ENCODE measurements at places on chromosomes 6 and 20.

- no peak for DNase-seq
Observed at GRCh38 chr20:3911956-3912355, 22.8 kb downstream of the PANK2 start.

DNA sequence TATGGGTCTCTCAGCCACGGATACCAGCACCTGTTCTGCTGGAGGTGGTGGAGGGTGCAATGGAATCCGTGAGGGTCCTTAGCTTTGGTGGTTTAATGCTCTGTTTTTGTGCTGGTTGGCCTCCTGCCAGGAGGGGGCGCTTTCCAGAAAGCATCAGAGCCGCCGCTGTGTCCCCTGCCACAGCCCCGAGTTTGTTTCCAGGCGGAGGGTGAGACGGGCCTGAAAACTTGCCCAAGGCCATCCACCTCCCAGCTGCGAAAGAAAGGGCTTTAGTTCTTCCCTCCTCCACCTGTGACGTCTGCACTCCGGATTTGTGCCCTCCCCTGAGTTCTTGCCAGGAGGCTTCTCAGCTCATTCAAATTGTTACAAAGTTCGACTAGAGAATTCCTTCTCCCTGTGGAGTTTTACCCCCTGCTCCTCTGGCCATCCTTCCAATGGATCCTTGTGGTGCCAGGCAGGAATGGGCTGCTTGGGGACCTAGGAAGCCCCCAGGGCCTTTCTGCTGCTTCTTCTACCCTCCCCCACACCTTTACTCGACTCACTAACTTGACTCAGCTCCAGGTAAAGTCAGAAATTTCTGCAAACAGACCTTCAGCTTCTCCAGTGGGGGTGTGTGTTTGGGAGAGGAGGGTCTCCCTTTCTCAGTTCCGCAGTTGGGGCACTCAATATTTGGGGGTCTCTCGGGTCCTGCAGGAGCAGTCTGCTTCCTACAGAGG, 873.7 kb downstream of the KIF16B start:
- DNase-seq: no peak

DNA sequence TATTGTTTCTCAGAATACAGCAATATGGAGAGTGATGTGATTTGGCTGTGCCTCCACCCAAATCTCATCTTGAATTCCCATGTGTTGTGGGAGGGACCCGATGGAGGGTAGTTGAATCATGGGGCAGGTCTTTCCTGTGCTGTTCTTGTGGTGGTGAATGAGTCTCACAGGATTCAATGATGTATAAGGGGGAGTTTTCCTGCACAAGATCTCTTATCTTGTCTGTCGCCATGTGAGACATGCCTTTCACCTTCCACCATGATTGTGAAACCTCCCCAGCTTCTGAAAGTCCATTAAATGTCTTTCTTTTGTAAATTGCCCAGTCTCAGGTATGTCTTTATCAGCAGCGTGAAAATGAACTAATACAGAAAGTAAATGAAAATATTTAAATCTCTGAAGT, 234.8 kb upstream of the TENT5A start:
- no peak for DNase-seq

DNA sequence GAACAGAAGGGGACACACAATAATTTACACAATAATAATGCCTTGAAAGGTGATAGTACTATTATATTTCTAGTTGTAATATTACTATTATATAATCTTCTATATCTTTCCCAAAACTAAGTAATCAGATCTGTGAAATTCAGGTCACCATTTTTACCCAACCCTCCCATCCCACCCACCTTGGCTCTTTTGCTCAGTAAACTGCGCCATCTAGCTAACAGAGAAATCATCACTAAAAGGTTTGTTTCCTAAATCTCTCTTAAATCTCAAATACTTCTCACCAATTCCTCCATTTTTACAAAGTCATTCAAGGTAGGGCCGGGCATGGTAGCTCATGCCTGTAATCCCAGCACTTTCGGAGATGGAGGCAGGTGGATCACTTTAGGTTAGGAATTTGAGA, 83.4 kb downstream of the CDK19 start:
- DNase-seq: no peak

- no peak for DNase-seq
Observed at GRCh38 chr20:58017231-58017969, 211.1 kb downstream of the ANKRD60 start.

DNA sequence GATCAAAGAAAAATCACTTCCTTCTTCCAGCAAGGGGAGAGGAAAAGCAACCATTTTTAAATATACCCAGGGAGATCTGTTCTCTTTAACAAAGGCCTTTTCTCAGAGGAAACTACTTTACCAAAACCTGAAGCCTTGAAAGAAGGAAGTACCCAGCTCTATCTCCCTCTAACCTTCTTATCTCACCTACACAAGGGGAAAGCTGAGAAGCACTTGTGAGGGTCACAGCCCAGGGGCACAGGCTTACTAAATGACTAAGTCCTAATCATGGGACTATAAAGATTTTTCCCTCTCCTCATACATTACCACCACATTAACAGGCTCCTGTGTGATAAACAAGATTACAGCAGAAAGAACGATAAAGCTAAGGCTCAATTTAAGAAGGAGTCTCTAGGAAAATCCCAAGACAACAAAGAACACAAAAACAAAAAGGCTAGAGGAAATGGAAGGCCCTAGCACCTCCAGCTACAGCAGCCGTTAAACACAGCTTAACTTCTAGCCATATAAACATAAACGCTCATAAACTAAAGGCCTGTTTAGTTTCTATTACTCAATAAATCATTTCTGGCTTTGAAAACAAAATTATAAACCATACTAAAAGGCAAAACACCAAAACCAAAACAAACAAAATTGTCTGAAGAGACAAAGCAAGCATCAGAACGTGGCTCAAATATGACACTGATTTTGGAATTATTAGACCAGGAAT, 284.9 kb upstream of the ECI2 start:
- DNase-seq: no peak
